ENCODE measurements at places on chromosomes 4 and X.

DNA sequence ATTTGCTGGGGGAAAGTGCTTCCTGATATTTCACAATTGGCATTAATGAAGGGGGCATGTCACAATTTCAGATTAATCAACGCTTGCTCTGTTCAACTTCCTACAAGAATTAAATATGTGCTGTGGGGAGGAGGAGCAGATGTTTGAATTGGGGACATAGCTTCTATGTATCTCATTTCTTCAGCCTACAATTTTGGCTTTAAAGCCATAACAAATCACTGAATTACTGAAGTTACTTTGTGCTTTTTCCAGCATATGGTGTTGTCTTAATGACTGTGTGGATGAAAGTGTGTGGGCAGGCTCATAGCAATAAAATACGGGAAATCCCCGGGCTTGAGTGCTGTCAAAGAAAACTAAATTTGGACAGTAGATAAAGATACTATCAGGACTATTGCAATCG is 813 bp downstream of the TLR7 start:
- DNase-seq: no peak

DNA sequence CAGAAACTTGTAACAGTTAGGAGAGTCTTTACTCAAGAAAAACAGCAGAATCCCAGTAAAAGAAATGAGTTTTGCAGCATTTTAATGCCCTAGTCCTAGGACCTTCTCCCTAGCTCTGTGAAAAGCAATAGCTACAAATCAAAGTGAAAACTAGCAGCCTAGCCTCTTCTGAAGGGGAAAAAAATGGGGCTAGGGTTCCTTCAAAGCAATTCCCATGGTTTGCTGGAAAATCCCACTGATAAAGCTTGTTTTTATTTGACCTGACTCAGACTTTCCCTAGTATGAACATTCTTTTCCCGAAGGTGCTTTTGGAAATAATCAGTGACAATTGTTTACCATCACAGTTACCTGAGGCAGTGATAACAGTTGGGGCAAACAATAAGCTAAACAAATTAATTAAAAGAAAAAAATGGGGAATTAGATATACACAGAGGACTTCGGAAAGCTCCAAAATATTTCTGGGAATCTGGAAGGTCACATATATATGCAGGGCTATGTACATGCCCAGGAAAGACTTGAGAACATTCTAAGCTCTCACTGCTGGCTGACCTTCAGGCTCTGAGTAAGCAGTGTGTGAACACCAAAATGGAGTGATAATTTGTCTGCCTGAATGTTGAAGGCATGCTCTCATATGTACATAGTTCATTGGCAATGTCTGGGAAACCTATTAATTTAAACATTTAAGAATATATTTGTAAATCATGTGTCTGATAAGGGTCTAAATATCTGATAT is 285.9 kb downstream of the KCTD8 start:
- DNase-seq: no peak

GRCh38 chr4:6473264-6474052 is 1.0 kb upstream of the PPP2R2C start:
- DNase-seq: no peak

- no peak for DNase-seq
These were observed 114.9 kb upstream of the GPRIN3 start for GRCh38 chr4:89422441-89422990.

DNA sequence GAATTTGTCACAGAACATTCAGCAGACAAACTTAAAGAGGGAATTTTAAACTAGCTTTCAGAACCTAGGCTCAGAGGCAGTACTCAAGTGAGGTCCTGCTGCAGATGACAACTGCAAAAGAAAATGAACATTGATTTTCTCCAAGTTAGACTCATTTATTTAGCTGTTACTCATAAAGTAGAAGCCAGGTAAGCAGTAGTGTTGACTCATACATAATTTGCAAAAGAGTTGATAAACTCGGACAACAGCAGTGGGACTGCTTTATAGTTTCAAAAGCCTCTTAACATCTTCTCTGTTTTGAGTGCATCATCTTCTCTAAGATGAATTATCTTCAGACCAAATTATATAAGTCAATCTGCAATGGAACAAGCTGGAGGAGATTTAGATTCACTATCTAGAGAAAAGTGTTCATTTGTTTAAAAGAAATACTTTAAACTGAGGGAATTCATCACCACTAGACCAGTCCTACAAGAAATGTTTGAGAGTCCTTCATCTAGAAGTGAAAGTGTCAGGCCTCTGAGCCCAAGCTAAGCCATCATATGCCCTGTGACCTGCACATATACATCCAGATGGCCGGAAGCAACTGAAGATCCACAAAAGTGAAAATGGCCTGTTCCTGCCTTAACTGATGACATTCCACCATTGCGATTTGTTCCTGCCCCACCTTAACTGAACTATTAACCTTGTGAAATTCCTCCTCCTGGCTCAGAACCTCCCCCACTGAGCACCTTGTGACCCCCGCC is 49.5 kb downstream of the COQ2 start:
- no peak for DNase-seq

DNA sequence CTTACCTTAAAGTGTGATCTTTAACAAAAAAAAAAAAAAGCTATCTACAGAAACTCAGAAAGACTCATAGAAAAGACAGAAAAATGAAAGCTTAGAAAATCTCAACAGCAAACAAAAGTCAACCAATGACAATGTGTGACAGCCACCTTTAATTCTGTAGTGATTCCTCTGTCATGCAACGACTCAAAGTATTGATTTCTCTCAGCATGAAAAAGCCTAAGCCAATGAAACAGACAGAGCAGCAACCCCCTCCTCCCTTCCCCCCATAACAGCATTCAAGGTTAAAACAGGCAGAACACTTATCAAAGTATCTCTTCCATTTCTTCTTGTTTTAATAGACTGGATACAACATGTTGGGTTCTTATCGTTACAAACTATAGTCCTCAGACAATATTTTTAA is 112.5 kb downstream of the MAB21L2 start:
- no peak for DNase-seq

DNA sequence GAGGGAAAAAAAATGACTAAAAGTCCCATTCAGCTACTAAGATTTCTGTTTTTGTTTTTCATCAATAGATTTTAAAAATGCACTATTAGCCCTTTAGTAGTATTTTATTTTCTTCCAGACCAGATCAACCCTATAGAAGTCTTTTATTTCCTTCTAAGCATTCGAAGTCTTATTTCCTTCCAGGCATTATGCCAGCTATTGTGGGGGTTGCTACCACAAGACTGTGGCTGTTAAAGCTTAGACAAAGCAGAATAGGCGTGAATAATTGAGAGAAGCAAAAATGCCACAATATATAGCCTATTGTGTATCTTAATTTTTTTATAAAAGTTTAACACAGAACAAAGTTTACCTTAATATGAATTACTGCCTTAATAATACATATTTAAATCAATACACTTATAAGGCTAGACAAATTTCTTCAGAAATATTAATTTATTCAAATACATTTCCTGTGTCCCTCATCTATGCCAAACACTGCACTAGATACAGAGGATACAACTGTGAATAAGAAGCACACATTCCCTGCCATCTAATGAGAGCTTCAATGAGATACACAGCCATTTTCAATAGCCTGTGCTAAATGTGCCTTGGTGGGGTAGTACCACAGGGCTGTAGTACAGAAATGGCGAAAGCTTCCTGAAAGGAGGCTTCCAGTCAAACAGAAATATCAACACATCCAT is 33.1 kb downstream of the SLC10A7 start:
- DNase-seq: no peak

GRCh38 chr4:76087007-76087769 is 12.7 kb downstream of the ART3 start:
- DNase-seq: no peak

DNA sequence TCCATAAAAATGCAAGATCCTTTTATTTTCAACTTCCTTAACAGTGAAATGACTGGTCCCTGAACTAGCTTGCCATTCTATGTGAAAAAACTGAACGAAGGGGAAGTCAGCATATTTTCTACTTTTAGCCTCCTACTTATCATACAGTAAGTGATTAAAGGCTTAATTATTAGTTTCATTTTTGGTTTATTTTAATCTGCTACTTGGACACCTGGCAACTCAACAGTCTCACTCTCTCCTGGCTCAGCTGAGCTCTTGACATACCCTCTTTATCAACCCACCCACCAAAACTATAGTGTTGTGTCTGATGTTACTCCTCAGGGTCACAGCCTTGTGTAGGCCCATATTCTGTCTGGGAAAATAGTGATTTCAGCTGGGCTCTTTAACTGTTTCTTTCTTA is 86.2 kb upstream of the CPXCR1 start:
- DNase-seq: no peak

Data from stimulated activated CD8-positive, alpha-beta memory T cell treated with anti-CD3 and anti-CD28 coated beads, Interleukin-7, amount 100 ng/mL, for 24 hours (primary cell).